CD4-positive, alpha-beta T cell (primary cell): ENCODE measurements at places on chromosomes 6 and 20. TPM values are rescaled to one million over a fixed set of nuclear protein-coding genes. Genes with fewer than 3 reads are reported as not detected.

The RSPO3 gene
- not detected for total RNA-seq

The MLIP gene
- not detected for total RNA-seq

The PAK5 gene
- total RNA-seq = not detected

The EMILIN3 gene
- 0.11 TPM for total RNA-seq
